ENCODE measurements at places on chromosomes 5 and 9. TPM values are rescaled to one million over a fixed set of nuclear protein-coding genes. Genes with fewer than 3 reads are reported as not detected.

NR5A1 gene
- not detected for total RNA-seq

GRCh38 chr9:95496687-95497086 is 20.1 kb downstream of the PTCH1 start:
- no peak for DNase-seq

GRCh38 chr5:72448368-72448767 is 58.8 kb downstream of the ZNF366 start:
- DNase-seq = no peak

DNA sequence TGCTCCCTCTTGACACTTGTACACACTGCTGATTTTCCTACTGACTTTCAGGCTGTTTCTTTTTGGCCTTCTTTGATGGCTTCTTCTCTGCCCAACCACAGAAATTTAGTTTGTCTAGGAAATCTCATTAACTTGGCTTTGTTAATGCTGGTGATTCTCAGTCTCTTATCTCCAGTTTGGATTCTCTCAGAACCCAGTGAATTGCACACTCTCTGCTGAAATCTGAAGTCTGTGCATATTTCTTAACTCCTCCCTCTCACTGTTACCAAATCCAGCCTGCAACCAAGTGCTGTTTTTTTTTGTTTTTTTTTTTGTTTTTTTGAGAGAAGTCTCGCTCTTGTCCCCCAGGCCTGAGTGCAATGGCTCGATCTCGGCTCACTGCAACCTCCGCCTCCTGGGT is 117.2 kb downstream of the CDC42SE2 start:
- no peak for DNase-seq

- DNase-seq = no peak
Measured at GRCh38 chr9:115263371-115264075, 145.6 kb upstream of the TNC start.
